A549 treated with CORT108297 at 1 μM for 4 hours (cell line): ENCODE measurements at places on chromosomes 3 and 15. TPM values are rescaled to one million over a fixed set of nuclear protein-coding genes. Genes with fewer than 3 reads are reported as not detected.

The SCN11A gene
- total RNA-seq: 0.01 TPM in 2 of 5 replicates, not detected in the others

The ZDHHC19 gene
- total RNA-seq: 0.09 to 0.27 TPM (median 0.18 TPM) in 3 of 5 replicates, not detected in the others

The IL5RA gene
- not detected in 5 replicates for total RNA-seq

The GOLGA6L4 gene
- 0.73 to 1.8 TPM (median 0.90 TPM) in 5 replicates for total RNA-seq

The EXD1 gene
- total RNA-seq: not detected in 5 replicates

The TUSC2 gene
- 23.3 to 43.8 TPM (median 36.8 TPM) in 5 replicates for total RNA-seq

The DNAH12 gene
- 0.03 to 0.15 TPM (median 0.13 TPM) in 5 replicates for total RNA-seq

The CDC25A gene
- total RNA-seq: 8.2 to 10.5 TPM (median 9.5 TPM) in 5 replicates

The ACP3 gene
- 0.02 to 0.14 TPM in 2 of 5 replicates, not detected in the others for total RNA-seq
